ENCODE measurements at places on chromosomes 4 and X.

- DNase-seq = no peak
Observed at GRCh38 chrX:119622356-119623232, 16.4 kb upstream of the NKRF start.

- no peak for DNase-seq
Observed at GRCh38 chrX:13088156-13088487, 43.7 kb upstream of the FAM9C start.

DNA sequence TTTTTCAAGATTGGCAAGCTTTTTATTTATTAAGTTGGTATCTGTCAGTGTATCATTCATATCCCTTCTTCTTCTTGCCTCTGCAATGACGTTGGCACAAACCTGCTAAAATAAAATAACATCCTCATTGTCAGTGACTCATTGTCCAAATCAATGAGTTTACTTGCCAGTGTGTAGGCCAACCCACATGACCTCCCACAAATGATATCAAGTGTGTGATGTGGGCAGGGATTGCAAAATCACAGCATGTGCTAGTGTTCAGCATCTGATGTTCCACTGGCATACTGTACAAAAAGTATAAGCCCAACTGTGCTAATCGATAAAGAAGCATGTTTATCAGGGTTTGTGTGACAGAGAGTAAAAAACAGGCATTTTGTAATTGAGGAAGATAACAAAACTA lies 25.5 kb downstream of the GPAT3 start:
- no peak for DNase-seq

DNA sequence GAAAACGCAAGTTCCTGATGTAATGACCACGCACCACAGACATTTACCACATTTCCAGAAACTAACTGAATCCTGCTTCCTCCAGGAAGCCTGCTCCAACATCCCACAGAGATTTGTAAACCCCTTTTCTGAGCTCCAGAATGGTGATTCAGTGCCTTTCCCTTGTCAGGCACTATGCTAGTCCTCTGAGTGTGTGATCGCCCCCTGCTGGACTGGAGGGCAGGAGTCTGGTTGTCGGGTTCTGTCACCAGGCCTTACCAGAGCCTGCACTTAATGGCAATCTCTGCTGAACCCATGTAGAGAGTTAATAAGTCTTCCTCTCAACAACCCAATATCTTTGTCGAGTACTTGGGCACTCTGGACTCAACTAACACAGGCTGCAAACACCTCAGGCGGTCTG lies 14.5 kb upstream of the KDM5C start:
- DNase-seq = no peak

DNA sequence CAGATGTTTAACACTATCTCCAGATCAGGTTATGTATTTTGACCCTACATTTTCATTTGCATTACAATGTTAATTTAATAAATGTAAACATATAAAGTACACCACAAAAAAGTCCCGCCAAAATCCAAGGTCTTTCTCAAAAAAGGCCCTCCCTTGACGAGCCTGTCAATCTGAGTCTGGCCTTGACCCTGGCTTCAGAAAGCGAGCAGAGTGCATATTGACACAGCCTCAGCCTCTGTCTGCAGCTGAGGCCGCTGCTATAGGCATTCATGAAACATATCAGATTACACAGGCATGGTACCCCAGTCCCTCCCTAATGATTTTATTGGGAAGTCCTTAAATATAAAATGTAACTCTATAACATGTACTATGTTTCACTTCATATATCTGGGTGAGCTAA lies 6.2 kb downstream of the MBNL3 start:
- no peak for DNase-seq

GRCh38 chr4:52423967-52424366 lies 235.1 kb downstream of the USP46 start:
- DNase-seq = no peak

GRCh38 chr4:9916937-9917336 lies 104.4 kb downstream of the SLC2A9 start:
- no peak for DNase-seq

DNA sequence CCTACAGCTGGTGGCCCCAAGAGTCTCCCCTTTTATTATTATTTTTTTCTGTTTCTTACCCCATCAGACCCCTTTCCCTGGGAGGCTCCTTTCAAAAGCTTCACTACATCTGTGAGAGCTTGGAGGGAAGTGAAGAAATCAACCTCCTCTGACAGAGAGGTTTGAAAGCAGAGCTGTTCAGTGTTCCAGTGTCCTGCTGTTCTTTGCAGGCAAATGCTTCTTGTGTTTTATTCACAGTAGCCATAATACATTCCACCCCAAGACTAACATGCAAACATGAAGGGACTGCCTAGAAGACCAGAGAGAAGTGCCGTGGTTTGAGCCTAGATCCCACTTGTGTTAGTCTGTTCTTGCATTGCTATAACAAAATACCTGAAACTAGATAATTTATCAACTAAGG lies 192.1 kb downstream of the PTTG2 start:
- no peak for DNase-seq

DNA sequence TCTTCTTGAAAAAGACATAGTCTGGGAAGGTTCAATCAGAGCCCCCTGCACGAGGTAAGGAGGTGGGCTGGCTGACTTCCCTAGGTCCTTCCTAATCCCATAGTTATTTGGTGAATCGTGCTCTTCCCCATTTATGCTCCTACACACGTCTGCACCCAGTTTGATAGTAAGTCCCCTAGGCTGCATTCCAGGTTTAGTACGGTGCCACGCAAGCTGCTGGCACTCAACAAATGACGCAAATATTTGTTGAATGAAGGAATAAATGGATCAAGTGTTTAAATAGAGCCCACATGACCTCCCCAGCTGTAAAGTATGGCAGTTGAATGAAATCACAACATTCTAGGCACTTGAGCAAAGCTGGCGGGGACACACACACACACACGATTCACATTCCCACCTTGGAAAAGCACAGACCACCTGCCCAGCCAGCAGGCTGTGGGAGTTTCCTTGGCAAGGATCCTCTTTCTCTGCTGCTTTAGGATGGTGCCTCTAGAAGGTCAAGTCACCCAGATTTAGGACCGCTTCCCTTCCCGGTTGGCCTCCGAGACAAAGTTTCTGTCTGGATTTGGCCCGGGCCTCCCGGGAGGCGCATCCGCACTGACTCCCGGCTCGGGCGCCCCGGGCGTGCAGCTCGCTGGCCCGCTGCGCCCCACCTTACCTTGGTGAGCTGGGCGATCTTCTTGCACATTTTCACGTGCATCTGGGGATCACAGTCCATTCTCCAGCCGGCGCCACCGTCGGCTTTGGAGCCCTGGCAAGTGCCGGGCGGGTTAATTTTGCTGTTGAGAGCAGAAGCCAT lies 721 bp downstream of the FAM184B start:
- no peak for DNase-seq

- no peak for DNase-seq
Observed at GRCh38 chr4:9969526-9970398, 51.5 kb downstream of the SLC2A9 start.

GRCh38 chr4:12071316-12071715 lies 642.6 kb upstream of the HS3ST1 start:
- no peak for DNase-seq

- no peak for DNase-seq
Observed at GRCh38 chrX:107673431-107673830, 45.1 kb downstream of the PRPS1 start.

DNA sequence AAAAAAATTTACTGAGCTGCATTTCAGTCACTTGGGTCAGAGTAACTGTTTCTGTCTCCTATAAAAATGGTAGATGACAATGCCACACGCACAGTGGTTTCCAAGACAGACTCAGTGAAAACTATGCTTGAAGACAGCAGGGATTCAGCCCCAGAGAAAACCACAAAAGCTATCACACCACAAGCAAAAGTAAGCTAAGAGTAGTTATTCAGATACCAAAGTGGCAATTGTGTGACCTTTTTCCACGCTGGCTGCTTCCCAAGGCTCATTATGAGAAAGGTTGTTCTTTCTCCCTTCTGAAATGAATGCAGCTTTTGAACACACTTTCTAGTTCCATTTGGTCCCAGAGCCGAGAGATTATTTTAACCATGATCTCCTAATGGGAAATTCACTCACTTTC lies 46.4 kb upstream of the GPM6B start:
- DNase-seq = no peak

DNA sequence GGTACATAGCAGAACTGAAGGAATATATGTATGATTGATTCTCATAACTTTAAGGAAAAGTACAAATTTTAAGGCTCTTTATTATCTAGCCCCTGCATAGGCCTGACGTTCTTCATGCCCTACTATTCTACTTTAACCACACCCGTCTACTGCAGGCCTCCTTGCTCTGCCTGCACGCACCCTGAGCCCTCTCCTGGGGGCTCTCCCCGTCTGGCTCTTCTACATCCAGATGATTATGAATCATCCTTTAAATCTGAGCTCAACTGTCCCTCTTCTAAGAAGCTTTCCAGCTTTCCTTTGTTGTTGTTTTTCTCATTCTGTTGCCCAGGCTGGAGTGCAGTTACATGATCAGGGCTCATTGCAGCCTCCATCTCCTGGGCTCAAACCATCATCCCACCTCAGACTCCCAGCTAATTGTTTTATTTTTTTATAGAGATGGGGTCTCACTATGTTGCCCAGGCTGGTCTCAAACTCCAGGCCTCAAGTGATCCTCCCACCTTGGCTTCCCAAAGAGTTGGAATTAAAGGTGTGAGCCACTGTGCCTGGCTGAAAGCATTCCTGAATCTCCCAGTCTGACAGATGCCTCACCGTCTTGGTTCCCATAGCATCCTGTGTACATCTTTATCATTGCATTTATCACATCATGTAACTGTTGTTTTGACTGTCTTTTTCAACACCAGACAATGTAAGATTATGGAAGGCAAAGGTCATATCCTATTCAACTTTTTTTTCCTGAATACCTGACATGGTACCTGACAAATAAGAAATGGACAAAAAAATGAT lies 89.2 kb downstream of the WDFY3 start:
- DNase-seq = no peak

DNA sequence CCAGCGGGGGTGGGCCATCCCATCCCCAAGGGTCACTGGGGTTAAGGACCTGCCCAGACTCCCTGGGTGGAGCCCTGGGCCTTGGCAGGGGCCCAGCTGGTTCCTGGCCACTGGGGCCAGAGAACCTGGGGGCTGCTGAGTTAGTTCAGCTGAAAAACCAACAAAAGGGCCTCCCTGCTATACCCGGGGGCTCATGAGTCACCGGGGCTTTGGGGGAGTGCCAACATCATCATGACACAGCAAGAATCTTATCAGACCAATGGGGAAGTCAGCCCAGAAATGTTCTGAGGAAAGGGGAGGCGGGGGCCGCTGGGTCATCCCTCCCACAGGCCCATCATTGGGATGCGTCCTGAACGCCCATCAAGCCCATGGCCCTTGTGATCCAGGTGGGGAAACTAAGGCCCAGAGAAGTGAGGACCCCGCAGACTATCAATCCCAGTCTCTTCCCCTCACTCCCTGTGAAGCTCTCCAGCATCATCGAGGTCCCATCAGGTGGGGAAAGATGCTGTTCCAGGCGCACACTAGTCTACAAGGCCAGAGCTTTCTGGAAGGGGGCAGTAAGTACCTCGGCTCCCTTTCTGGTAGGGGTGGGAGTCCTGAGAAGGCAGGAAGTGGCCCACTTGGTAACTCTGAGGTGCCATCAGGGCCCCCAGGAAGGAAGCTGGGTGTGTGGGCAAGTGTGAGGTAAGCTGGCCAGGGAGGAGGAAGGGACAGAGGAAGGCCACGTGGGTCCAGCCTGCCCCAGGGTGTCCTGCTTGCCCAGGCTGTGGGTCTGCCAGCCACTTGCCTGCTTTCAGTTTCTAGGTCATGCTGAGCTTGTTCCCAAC lies 4.5 kb downstream of the G6PD start:
- DNase-seq = peak; percentile 81

GRCh38 chrX:73765776-73766430 lies 202.9 kb downstream of the CHIC1 start:
- DNase-seq = no peak

DNA sequence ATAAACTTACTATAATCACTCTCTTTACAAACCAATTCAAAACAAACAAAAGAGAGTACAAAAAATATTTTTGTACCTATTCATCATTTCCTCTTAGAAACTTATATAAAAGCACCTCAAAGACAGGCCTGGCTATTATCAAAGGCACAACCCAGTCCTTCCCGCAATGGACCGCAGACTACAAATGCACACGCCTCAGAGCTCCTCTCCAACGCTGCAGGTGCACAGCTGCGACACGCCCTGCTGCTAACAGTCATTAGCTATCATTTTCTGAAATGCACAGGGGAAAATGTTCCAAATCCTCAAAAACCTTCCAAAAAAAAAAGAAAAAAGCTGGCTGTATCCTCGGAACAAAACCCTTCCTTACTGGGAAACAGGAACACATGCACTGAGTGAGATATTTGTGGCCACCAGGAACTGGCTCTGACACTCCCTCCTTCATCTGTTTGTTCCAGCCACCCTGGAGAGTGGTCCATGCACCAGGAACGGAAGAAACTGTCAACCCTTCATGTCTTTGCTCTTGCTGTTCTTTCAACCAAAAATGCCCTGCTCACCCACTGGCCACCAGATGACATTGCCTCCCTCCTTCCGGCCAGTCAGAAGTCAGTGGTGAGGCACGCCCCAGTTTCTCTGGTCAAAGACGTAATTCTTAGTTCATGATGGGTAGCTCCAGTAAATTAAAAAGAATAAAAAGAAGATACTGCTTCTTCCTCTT lies 16.7 kb downstream of the IRF2 start:
- DNase-seq = no peak

GRCh38 chrX:131063613-131064012 lies 5.5 kb downstream of the ARHGAP36 start:
- DNase-seq = no peak

- no peak for DNase-seq
Observed at GRCh38 chr4:5878359-5878758, 14.5 kb downstream of the CRMP1 start.

DNA sequence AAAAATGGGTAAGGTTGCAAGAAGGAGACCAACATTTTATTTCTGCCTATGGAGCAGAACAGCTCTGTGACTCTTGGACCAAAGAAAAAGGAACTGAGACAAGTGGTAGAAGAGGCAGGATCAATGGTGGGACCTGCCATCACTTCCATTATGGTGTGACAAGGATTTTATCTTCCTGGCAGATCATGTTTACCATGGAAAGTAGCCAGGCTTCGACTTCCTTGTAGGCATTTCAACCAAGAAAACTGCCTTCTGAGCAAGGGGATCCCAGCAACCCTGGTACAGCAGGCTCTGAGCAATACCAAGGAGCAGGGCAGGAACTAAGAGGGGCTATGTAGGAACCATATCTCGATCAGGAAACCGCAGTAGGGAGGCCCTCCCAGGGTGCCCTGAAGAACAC lies 317.4 kb downstream of the IQCM start:
- DNase-seq = no peak

DNA sequence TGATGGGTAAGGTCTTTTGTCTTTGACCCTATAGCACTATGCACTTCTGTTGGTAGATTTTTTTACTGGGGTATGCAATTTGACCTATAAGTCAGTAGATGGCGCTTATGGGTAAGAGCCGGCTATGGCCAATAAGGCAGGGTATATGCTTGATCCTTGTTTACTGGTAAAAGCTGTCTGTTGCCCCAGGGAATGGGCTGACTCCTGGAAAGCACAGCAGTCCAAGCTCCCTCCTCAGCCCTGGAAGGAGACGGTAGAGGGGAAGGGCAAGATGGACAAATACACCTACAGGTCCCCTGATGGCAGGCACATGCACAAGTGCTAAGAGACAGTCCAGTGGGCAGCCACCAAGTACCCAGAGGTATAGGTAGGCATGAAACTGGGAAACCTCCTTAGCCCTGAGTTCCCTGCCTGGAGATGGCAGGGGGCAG lies 63.7 kb downstream of the ADAMTS3 start:
- DNase-seq = peak; percentile 24

GRCh38 chrX:86148594-86148993 lies 343 bp downstream of the DACH2 start:
- no peak for DNase-seq

GRCh38 chrX:18032486-18033221 lies 171.6 kb upstream of the RAI2 start:
- no peak for DNase-seq

All from upper lobe of left lung (tissue), 6 donors.